ENCODE measurements at places on chromosomes 13 and 19.

GRCh38 chr19:45524575-45525129 is 17.4 kb downstream of the VASP start:
- DNase-seq, result no peak

GRCh38 chr13:101959016-101959415 is 442.8 kb downstream of the FGF14 start:
- no peak for DNase-seq

- DNase-seq, result no peak
Measured at GRCh38 chr13:76455960-76456359, 430.2 kb downstream of the KCTD12 start.

DNA sequence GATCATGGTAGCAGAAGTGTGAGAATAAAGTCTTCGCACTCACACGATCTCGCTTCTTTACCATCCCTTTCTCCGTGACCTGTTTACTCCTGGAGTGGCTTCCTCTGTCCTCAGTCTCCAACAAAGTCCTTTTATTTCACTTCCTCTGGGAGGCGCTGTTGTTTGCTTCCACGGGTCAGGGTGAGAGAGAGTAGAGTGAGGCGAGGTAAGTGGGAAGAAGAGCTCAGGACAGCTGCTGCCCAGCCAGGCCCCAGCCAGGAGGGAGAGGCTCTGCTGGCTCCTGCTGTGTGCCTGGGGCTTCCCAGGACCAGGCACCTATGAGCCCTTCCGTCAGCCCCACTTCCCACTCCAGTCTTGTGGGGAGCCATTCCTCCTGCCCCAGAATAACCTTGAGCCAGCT is 242.1 kb downstream of the FGF9 start:
- peak; percentile 4 for DNase-seq

All from activated CD4-positive, alpha-beta T cell treated with anti-CD3 and anti-CD28 coated beads for 48 hours (primary cell).